Right renal cortex interstitium (tissue), 3 donors: ENCODE measurements at places on chromosomes 7 and 10. TPM values are rescaled to one million over a fixed set of nuclear protein-coding genes. Genes with fewer than 3 reads are reported as not detected.

MGAM2 gene
- 0.92 TPM for polyA plus RNA-seq

ZNF503 gene
- 55.4 TPM for polyA plus RNA-seq

IQUB gene
- polyA plus RNA-seq = 5.2 TPM

- no peak for DNase-seq
Observed at GRCh38 chr7:44376429-44377133, 51.2 kb upstream of the CAMK2B start.

DNA sequence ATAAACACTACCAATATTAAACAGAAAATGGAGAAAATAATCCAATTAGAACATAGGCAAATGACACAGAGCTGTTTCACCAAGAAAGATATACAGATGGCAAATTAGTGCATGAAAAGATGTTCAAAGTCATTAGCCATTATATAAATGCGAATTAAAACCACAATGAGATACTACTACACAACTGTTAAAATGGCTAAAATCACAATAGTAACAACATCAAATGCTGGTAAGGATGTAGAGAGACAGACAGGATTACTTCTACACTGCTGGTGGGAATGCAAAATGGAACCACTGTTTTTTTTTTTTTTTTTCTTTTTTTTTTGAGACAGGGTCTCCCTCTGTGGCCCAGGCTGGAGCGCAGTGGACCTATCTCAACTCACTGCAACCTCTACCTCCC, 114.9 kb upstream of the RHEB start:
- no peak for DNase-seq

GRCh38 chr10:93346694-93347093, 135.4 kb downstream of the MYOF start:
- no peak for DNase-seq

- no peak for DNase-seq
Observed at GRCh38 chr10:14671386-14671831, 103.3 kb downstream of the FAM107B start.

DNA sequence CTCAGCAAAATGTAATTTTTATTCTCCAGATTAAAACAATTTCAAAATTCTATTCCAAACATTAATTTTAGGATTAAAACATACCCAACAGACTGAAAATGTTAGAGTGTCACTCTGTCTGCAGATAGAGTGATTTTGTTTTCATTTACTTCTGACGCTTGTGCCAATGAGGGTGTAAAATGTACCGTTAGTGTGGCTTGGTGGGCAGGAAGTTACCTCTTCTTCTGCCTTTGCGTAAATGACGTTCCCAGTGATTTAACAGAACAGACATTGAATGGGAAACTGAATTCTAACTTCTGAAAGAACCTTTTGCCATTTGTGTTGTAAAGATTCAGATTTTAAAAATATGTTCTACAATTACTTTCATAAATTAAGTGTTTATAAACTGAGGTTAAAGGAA, 47.0 kb upstream of the DRGX start:
- DNase-seq = no peak

GRCh38 chr10:1464881-1465417, 272.4 kb downstream of the ADARB2 start:
- peak; percentile 35 for DNase-seq

- no peak for DNase-seq
Observed at GRCh38 chr7:22783421-22783820, 39.2 kb downstream of the TOMM7 start.

DNA sequence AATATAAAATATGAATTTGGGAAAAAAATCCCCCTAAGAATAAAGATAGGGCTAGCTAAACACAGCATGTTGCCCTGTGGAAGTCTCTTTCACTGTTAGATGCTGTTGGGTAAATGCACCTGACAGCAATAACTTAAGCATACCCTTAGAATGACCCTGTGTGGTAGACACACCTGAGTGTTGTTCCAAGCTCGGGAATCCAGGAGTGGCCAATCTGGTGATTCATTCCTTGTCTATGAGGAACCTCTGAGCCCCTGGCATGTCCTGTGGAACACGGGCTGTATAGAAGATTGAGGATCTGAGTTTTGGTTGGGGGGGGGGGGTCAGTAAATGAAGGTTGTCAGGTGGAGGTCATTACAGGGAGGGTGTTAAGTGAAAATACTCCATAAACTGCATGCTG, 730.0 kb upstream of the IGFBP3 start:
- DNase-seq = no peak

- no peak for DNase-seq
Observed at GRCh38 chr7:8742837-8743236, 309.4 kb downstream of the NXPH1 start.

DNA sequence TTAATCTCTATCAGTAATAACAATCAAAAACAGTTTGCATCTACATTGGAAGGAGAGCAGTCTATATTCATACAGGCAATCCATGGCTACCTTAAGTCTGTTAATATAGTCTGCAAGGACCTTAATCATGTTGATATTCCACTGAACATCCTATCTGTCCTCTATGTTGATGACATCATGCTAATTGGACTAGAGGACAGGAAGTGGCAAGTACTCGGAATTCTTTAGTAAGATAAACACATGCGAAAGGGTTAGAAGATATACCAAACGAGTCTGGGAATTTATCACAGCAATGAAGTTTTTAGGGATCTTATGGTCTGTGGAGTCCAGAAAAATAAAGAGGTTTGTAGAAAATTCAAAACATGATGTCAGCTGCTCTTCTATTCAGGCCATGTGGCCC, 11.3 kb upstream of the SAMD9L start:
- no peak for DNase-seq

DNA sequence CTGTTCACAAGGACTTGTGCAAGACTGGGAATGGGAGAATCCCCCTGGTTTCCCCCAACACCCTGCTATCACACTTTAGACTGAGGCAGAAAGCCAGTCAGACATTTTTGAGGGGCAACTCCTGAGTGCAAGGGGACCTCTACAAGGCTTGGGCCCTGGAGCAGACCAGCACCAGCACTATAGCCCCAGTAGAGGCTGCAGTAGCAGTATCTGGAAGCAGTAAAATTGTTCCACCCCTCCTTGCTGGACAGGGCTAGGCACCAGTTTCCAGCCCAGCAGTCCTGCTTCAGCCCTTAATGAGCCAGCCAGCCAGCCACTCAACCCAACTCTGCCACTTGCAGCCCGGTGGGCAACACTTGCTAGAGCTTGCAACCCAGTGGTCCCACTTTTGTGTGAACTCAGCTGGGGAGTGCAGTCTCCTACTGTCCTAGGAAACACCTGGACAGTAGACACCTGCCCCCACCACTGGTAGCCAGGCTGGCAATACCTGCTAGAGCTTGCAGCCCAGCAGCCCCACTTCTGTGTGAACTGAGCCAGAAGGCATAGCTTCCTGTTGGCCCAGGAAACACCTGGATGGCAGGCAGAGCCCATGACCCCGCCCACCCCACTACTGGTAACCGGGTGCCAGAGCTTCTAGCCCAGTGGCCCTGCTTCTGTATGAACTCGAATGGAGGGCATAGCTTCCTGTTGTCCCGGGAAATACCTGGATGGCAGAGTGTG, 65.0 kb downstream of the FBXL13 start:
- DNase-seq = no peak

DNA sequence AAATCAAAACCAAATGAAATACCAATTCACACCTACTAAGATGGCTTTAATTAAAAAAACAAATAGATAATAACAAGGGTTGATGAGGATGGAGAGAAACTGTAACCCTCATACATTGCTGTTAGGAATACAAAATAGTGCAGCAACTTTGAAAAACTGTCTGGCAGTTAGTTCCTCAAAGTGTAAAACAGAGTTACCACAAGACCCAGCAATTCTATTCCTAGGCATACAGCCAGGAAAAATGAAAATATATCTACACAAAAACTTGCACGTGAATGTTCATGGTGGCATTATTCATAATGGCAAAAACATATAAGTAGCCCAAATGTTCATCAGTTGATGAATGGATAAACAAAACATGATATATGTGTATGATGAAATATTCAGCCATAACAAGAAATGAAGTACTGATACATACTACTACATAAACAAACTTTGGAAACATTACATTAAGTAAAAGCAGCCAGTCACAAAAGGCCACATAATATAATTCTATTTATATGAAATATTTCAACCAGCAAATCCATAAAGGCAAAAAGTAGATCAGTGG, 83.5 kb downstream of the BRAF start:
- no peak for DNase-seq

DNA sequence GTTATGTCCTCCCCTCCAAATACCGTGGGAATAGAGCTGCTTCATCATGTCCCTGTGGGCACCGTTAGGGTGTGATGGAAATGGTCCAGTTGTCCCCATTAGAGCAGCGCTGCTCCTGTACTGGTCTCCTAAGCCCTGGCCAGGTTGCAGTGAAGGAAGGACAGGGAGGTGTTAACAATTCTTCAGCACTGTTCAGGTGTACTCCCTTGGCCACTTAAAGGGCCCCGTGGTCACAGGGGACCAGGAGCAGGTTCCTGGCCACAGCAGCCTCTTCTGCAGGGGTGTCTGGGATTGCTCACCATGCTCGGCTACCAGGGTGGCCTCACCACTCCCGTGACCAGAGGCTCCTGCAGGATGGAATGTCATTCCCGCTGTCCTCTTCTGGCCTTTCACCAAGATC, 65.8 kb downstream of the MINDY4 start:
- no peak for DNase-seq
